Activated CD4-positive, alpha-beta memory T cell treated with anti-CD3 and anti-CD28 coated beads, Interleukin-2, amount 10 ng/mL, durations not matched to agents 7 days and 5 days (primary cell): ENCODE measurements at places on chromosomes 3 and 15.

DNA sequence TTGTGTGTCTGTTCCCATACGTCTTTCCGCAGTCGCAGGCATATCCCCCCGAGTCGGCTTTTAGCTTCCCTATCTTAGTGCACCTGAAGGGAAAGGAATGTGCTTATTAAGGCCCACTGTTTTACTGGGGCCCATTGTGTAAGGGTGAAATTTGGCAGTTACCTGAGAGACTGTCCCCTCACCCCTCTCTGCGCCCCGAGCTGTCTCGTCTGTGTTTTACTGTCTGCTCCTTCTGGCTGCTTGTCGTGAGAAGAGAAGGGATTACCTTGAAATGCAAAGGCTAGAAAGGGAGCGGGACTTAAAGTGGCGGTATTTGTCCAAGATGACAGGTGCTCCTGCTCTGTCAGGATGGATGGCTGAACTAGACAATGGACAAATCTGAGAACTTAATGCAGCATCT is 233.0 kb upstream of the POU1F1 start:
- no peak for DNase-seq

- DNase-seq, result peak; percentile 75
Observed at GRCh38 chr3:113531826-113532697, at the start of gene SIDT1. SIDT1 (plus strand) TSS chr3:113532555; CDS start chr3:113533022, 467 bp downstream.

DNA sequence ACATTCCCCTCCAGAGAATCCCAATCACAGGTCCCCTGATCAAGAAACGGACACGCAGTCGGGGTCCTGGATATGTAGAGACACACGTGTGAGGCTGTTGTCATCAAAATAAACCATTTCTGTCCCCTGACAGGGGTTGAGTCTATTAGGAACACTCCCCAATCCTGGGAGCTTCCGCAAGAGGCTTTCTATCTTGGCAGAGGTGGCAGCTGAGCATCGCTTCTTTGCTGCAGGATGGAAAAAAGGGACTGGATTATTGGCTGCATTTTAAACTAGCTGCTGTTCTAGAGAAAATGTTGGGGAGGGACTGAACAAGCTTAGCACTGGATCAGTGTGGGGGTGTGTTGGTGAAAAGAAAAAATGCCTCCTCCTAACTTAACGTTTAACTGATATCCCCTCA is 2.5 kb upstream of the CNTN4 start:
- DNase-seq, result no peak

- DNase-seq, result no peak
Observed at GRCh38 chr3:100370756-100371155, 30.1 kb downstream of the TOMM70 start.

- no peak for DNase-seq
Observed at GRCh38 chr3:161409069-161409468, 37.8 kb upstream of the SPTSSB start.

GRCh38 chr3:177186306-177186705 is 11.0 kb downstream of the TBL1XR1 start:
- no peak for DNase-seq

- DNase-seq, result no peak
Observed at GRCh38 chr3:58962040-58962651, 87.7 kb downstream of the CFAP20DC start.

DNA sequence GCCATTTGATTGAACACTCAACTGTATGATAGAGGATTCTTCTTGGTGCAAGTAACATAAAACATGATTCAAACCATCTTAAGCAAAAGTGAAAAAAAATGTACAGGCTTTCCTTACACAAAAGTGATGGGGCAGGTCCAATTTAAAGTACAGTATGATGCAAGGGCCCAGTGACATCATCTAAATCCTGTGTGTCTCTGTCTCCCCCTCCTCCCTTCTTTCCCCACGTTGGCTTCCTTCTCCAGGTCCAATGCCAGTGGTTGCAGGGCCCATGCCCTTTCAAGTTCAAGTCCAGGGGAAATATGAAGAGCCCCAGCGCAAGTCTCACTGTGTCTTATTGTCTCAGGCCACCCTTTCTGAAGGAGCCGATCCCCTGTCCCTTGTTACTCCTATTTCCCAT is 332.3 kb downstream of the SHQ1 start:
- no peak for DNase-seq

DNA sequence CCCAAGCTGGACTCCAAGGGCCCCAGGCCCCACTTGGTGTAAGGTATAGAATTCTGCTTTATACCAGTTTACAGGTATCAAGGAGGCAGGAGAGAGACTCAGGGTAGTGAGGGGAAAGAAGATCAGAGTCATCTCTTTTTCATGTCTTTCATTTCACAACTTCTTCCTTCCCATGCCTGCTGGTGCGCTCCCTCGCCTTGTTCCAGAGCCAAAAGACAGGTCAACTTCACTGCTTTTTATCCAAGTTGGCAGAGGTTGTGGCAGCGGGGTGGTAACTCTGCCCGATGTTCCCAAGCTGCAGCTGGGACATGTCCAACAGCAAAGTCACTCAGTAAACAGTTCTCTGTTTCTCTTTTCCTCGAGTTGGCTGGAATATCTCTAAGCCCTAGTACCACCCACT is 86.3 kb upstream of the TCF12 start:
- DNase-seq, result no peak

- DNase-seq, result no peak
Observed at GRCh38 chr3:155428563-155428962, 135.1 kb upstream of the STRIT1 start.

DNA sequence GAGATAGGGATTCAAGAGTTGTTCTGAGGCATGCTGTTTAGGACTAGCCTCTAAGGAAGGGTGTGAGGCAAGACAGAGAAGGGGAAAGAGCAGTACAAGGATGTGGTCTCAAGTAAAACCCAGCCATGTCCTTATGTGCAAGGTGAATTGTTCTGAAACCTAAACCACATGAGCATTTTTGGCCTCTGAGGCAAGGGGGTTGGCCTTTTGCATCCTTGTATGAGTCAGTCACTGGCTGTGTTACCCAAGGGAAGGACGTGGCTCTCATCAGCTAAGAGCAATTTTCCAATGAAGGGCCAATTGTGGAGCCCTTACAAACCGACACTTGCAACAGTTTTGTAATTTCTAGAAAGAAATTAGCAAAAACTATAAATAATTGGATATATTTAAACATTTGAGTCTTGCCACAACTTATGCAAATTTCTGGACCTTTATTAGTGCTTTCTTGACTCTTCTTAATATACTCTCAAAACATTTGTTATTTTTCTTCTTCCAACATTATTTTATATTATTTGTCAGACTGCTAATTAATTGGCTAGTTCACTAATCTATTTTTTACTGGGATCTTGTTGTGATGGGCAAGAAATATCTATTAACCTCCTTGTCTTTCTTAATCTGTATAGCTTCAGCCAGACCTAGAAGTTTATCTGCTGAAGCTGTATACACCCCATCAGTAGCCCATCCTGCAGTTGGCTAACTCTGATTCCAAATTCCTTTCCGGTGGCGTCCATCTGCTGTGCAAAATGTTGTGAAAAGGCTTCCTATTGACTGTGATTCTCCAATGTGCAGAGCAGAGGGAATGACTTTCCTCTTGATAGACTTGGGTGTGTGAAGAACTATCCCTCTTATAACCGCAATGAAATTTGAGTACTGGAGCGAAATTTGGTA is 97.7 kb upstream of the P2RY1 start:
- no peak for DNase-seq

- DNase-seq, result no peak
Observed at GRCh38 chr3:95312650-95313049, 1249.8 kb downstream of the NSUN3 start.

- no peak for DNase-seq
Observed at GRCh38 chr3:71710906-71711494, 14.2 kb downstream of the EIF4E3 start.

GRCh38 chr3:182149594-182149993 is 437.9 kb downstream of the SOX2 start:
- DNase-seq, result no peak

GRCh38 chr3:118963711-118964110 is 70.9 kb downstream of the IGSF11 start:
- DNase-seq, result no peak

DNA sequence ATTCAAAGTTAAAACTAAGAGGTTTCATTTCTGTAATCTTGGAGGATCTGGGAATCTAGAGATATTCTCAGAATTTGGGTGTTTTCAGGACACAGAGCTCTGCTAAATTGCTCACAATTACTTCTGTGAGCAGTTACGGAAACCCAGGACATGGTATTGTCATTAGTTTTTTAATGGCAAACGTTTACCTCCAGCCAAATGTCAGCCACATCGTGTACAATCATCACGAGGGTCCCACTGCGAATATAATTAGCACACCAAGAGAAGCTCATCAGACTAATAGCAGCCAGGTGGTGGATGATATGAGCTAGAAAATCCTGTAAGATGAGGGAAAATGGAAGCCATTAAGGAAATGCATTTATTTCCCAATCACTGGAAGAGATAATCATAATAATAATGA is 56.0 kb downstream of the CERS3 start:
- no peak for DNase-seq

DNA sequence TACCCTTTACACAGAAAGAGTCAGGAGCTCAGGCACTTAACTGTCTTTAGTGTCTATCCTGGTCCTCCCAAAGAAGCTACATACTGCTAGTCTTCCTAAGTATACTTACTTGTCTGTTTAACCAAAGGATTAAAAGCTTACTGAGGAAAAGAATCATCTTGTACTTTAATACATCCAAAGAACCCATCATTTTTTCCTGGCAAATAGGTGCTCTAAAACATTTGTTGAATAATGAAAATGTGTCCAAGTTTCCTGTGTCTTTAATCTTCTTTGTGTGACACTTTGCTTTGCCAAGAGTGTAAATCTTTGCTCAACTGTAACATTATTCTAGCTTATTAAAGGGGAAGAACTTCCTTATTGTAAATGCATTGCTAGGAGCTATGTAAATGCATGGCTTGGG is 519.2 kb downstream of the OTOL1 start:
- no peak for DNase-seq

- no peak for DNase-seq
Observed at GRCh38 chr15:100931143-100931890, 12.2 kb downstream of the LRRK1 start.

GRCh38 chr3:52539010-52539653 is 2.7 kb downstream of the UQCC5 start:
- no peak for DNase-seq

DNA sequence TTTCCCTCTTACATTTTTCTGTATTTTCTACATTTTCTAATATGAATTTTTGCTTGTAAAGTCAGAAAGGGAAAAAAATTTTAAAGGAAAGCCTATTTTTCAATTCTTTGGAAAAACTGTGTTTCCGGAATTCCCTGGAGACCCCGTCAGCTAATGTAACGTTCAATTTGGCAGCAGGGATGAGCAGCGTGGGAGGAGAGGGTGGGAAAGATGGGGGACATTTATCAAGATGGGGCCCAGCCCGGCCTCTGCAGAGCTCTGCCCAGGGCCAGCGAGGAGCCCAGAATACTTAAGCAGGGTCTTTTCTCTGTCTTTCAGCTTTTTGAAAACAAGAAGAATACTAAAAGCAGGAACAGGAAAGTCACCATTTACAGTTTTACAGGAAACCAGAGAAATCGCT is 129.0 kb downstream of the LRRK1 start:
- DNase-seq, result no peak

GRCh38 chr3:50807266-50807665 is 132.5 kb downstream of the DOCK3 start:
- DNase-seq, result no peak

DNA sequence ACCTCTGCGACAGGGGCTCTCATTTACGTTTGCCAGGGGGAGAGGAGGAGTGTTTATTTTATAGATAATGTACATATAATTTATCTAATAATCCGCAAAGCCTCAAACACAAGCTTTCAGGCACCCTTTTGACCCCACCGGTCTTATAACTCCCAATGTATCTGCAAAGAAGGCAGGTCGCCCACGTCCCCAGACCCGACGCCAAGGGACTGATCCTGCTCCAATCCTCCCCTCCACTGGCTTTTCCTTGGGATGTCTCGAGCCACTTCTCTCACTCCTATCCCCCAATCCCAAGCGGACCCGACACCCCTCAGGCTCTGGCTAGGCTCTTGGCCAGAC is 452 bp downstream of the DCP1A start:
- DNase-seq, result no peak

- DNase-seq, result no peak
Observed at GRCh38 chr3:195207731-195208130, 63.2 kb downstream of the XXYLT1 start.

DNA sequence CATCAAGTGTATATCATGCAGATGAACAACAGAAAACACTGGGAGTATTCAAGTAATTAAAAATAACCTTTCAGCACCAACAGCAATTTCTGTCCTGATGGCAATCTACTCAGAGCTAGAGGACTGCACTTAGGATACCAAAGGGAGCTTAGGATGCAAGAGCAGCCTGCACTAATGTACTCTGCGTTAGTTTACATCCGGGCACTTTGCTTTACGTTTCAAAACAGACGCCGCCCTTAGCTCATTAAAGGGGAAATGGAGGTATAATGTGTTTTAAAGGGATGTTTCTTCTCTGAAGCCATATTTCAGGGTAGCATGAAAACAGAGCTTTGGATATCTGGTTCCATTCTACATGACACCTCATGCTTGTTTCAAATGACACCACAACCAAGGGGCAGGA is 14.0 kb upstream of the B3GNT5 start:
- DNase-seq, result no peak

DNA sequence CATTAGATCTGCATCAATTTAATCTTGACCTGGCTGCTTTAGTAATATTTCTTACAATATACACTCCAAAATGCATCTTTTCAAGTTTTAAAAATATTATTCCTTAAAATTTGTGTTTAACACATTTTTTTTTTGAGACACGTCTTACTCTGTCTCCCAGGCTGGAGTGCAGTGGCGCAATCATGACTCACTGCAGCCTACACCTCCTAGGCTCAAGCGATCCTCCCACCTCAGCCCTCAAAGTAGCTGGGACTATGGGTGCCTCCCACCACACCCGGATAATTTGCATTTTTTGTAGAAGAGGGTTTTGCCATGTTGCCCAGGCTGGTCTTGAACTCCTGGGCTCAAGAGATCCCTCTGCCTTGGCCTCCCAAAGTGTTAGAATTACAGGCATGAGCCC is 73.6 kb downstream of the ETV5 start:
- no peak for DNase-seq

- no peak for DNase-seq
Observed at GRCh38 chr15:31262143-31262530, 64.5 kb upstream of the KLF13 start.

DNA sequence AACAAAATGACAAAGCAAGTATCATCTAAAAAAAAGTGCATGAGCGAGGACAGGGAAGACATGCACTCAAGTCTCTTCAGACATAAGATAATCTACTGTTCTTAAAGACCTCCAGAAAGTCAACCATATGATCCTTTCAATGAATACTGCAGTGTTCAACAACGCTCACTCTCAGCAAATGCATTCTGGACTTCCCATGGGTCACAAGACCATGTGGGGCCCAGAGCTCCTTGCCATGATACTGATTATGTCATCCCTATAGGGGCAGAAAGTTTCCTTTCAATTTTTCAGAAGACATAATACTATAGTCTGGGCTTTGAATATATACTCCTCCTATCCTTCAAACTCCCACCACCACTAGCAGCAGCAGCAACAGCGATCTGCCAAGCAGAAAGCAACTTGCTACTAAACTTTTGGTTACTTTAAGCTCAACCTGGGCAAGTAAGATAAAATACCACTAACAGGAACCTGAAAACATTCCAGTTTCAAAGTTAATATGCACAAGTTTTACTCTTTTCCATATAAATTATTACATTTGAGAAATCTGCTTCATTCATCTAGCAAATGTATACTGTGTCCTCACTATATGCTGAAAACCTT is 143.5 kb downstream of the ADAM10 start:
- no peak for DNase-seq
